ENCODE measurements at places on chromosomes 6 and 20. TPM values are rescaled to one million over a fixed set of nuclear protein-coding genes. Genes with fewer than 3 reads are reported as not detected.

The PRL gene
- total RNA-seq = not detected

The SPTLC3 gene
- total RNA-seq = 1.4 TPM

The RUNX2 gene
- 0.05 TPM for total RNA-seq

The GFRA4 gene
- total RNA-seq = not detected

The CFAP61 gene
- not detected for total RNA-seq

The TCF21 gene
- not detected for total RNA-seq

The HSPA1A gene
- total RNA-seq = 155 TPM

The AURKA gene
- 66.3 TPM for total RNA-seq

The NRN1 gene
- total RNA-seq = 56.3 TPM

The SOBP gene
- total RNA-seq = 1.0 TPM

The SAMD10 gene
- 4.3 TPM for total RNA-seq

All from dermis blood vessel endothelial cell (primary cell).